Body of pancreas (tissue), 4 donors: ENCODE measurements at places on chromosomes 2 and 18. TPM values are rescaled to one million over a fixed set of nuclear protein-coding genes. Genes with fewer than 3 reads are reported as not detected.

Gene ASAP2
- 23.7 TPM for total RNA-seq

Gene KCNG2
- not detected for total RNA-seq

Gene AMER3
- total RNA-seq: 0.78 TPM

Gene BOLL
- not detected for total RNA-seq

Gene CSRNP3
- 5.9 TPM for total RNA-seq

- no peaks in the 10 kb centered on the region for H3K27me3 ChIP-seq
- no peak overlapping the region for H3K27ac ChIP-seq
- no peaks in the 10 kb centered on the region for H3K4me1 ChIP-seq
These were observed 21.6 kb downstream of the STON1 start for GRCh38 chr2:48551548-48551947.

DNA sequence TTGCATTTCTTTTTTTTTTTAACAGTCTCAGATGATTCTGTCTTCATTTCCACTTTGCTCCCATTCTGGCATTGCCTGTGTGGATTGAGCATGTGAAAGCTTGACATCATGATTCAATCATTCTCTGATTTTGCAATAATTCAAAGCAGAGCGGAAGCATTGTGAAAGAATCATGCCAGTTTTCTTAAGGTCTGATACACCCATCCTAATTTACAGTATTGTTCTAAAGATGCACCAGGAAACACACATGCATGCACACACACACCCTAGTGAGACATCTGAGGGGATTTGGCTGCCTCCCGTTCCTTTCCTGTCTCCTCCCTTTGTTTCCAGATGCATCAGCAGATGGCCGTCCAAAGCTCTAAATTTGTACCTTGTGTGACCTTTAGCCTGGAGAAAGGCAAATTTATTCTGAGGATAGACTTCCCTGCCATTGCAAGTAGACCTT lies 97.3 kb downstream of the FMNL2 start:
- no peaks in the 10 kb centered on the region for H3K27me3 ChIP-seq
- no peak overlapping the region for H3K4me3 ChIP-seq
- no peak for DNase-seq
- no peaks in the 10 kb centered on the region for H3K36me3 ChIP-seq

DNA sequence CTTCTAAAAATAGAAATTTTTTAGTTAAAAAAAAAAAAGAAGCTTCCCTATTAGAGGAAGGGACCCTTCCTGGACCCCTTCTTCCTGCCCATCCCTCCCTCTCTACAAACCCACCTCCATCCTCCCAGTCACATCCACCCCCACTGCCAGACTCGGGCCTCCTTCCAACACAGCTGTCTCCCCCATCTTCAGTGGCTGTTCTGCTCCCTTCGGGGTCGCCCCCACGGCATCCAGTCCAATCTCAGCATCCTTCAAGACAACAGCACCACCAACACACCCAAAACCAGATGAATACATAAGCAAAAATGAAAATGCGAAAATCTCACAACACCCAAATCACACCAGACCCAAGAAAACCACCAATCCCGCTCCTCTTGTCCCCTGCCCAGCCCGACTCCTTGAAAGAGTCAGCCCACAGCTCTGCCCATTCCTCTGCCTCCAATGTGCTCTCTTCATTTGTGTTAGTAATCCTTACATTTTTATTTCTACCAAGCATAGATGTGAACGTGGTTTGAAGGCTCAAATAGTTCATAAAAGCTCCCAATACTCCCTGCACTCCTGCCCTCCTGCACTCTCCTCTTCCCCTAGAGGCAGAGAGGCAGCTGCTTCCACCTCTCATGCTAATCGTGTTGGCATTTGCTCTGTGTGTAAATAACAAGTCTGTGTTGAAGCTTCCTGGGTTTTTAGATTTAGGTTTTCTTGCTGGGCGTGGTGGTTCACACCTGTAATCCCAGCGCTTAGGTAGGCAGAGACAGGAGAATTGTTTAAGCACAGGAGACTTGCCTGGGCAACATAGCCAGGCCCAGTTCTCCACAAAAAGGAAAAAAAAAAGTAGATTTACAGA lies 37.0 kb downstream of the MAL start:
- H3K4me1 ChIP-seq: peaks cover 18% of the 10 kb centered on the region
- H3K4me3 ChIP-seq: no peak overlapping the region
- no peaks in the 10 kb centered on the region for H3K27me3 ChIP-seq
- H3K27ac ChIP-seq: no peak overlapping the region
- DNase-seq: no peak
- H3K36me3 ChIP-seq: no peaks in the 10 kb centered on the region

DNA sequence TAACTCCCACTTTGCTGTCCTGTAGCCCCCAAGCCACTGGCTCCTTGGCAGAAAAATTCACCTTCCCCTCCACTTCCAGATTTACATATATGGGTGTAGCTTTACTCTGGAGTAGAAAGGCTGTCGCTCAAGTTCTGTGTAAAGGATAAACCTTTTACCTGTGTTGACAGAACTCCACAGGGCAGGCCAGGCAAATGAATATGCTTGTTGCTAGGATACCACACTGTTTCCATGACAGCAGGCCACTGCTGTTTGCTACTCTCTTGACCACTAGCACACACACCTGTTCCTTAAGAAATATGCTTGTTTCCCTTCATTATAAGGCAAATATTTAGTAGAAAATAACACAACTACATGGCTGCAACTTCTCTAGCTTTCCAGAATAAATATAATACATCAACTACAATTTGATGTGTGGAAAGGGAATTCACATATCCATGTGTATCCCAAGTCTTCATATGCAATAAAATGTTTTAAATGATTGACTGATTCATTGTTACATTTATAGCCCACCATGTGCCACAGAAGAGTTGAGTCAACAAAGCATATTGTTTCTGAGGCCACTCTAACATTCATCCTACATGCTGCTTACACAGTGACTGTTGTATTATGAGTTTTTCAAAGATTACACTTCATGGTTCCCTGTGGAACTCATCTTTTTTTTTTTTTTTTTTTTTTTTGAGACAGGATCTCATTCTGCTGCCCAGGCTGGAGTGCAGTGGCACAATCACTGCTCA lies 56.2 kb upstream of the ROCK1 start:
- H3K4me1 ChIP-seq: no peaks in the 10 kb centered on the region
- no peak overlapping the region for H3K4me3 ChIP-seq
- H3K36me3 ChIP-seq: no peaks in the 10 kb centered on the region
- no peak overlapping the region for H3K27ac ChIP-seq

DNA sequence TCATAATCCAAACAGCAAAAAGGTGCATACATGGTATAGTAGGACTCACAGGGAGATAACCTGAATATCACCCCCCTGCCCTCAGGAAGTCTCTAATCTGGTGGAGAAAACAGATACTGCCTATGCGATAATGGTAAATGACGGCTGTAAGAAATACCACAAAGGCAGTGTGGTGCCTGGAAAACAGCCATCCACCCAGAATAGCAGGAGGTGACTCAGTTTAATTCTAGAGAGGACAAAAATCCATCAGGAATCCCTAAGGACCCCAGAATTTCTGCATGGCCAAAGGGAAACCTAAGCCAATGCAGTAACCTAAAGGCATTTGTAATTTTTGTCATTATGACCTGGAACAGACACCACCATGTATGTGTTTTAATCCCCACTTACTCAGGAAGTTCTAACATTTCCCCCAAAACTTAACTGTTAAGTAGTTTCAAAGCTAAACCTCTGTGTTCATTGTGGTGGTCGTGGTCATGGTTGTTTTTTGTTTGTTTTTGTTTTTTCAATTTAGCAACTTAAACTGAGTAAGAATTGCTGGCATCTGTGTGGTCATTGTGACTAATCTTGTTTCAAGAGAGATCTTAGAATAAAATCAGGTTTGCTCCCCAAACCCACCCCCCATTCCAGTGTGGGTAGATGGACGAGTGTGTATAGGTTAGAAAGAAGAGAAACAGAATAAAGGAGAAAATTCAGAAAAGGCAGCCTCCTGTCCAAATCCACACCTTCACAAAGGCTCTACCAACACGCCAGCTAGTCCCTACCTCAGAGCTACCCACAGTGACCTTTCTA lies 121.5 kb upstream of the CDCA7 start:
- H3K27me3 ChIP-seq: no peaks in the 10 kb centered on the region
- no peaks in the 10 kb centered on the region for H3K36me3 ChIP-seq
- no peak for DNase-seq
- no peak overlapping the region for H3K27ac ChIP-seq
- H3K4me1 ChIP-seq: peaks cover 41% of the 10 kb centered on the region

DNA sequence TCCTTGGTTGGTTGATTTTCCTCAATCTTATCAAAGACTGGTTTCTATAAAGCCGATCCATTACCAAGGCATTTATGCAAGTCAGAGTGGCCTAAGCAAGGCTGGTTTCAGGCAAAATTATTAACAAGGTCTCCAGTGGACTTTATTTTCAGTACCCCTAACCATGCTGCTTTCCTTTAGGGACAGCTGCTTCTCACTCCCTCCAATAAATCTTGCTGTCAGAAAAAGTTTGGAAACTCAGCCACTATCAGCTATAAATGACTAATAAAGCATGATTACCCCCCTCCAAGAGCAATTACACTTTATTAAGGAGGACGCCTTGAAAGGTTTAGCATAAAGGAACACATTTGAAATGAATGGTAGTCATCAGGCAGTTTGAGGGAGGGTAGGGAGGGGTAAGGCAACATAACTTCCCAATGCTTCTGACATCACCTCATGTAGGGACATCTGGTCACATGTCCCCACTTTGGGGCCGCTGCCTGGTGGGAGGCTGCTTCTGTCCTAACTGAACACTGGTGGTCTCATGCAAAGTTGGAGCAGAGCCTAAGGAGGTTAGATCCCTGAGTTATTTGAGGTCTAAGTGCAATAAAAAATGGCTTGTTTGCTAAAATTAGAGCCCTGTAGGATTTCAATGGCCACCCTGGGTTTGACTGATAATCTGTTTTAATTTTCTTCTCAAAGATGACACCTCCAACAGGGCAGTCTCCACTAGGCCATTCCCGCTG lies 58.0 kb upstream of the TMEM178A start:
- no peaks in the 10 kb centered on the region for H3K27me3 ChIP-seq
- no peak overlapping the region for H3K4me3 ChIP-seq
- H3K27ac ChIP-seq: peak overlapping the region; percentile 85
- no peaks in the 10 kb centered on the region for H3K36me3 ChIP-seq

GRCh38 chr2:169232551-169233154 lies 129.7 kb downstream of the LRP2 start:
- no peak for DNase-seq
- no peaks in the 10 kb centered on the region for H3K27me3 ChIP-seq
- no peak overlapping the region for H3K4me3 ChIP-seq
- no peaks in the 10 kb centered on the region for H3K4me1 ChIP-seq
- no peak overlapping the region for H3K27ac ChIP-seq
